Activated CD4-positive, alpha-beta T cell treated with anti-CD3 and anti-CD28 coated beads, Interleukin-2, Interleukin-6, amounts not matched to agents 100 ng/mL and 50 ng/mL, durations not matched to agents 16 hours and 8 hours (primary cell): ENCODE measurements at places on chromosomes 12 and 14.

- DNase-seq = peak; percentile 59
Measured at GRCh38 chr12:45244561-45245343, 28.9 kb downstream of the ANO6 start.

DNA sequence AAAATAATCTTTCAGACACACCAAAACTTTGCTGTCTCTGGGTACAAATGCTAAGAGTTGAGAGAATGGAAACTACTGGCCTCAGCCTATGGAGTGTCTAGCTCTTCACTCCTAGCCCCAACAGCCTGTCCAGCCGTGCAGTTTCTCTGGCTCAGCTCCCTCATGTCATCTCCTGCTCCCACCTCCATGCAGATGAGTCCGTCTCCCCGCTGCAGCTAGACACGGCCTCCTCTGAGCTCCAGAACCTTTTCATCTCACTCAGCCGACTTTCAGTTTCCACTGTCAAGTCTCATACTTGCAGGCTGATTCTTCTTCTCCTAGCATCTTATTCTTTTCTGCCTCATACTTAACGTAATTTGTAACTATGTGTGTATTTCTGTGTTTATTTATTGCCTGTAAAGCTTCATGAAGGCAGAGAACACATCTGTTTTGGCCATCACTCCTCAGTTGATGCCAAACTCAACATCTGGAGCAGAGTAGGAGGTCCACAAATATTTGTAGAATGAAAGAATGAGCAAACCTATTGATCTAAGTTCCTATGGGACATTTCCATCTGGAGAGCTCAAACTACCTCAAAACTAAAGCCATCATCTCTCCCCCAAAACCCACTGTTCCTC, 139.8 kb upstream of the PWP1 start:
- DNase-seq = no peak

- DNase-seq = no peak
Measured at GRCh38 chr12:11158885-11159444, 12.0 kb upstream of the SMIM10L1 start.

DNA sequence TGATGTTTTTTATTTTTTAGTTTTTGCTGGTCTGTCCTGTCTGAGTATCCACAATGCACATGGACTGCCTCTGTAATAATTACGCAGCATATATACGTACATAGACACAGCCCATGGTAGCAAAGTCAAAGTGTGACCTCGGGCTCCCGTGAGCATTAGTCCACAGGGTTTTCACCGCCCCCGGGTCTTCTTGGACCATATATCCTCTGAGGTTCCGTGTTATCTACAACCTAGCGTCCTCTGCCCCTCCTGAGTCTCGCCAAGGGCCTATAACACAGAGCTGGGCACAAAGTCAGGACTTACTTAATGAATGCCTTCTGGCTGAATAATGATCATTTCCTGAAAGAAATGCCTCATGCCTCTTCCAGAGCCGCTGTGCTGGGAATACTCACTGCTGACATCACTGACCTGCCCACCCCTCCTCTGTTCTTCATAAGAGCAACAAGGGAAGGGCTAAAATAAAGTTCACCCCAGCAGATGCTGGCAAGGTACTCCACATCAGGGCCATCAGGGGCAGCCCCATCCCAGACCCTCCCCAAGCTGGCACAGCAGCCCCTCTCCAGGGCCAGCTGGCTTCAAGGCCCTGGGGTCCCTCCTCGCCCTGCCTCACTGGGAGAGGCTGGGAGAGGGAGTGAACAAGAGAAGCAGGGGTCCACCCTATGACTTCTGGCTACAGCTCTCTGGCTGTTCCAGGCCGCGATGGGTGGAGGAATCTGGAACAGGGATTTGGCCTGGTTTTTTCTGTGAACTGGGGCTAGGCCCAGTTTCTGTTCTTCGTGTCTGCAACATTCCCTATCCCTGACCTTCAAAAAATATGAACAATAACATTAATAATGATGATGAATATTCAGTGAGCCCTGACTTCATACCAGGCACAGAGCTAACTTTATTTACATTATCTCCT, 7.9 kb downstream of the HDAC7 start:
- DNase-seq = no peak

DNA sequence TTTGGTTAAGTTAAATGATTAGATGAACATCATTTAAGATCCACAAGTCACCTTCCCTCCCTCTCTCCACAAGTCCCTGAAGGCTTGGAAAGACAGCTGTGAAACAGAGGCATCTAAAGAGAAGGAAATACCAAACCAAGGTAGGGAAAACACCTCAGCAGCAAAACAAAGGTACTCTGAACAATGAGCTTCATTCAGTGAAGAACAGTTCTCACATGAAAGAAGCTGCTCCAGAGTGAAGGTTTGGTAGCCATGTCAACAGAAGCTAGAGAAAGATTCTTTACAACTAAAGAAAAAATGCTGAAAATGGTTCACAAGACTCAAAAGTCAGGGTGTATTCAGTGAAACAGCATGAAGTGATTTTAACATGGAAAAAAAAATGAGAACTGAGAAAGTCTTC, 69.4 kb downstream of the FGD6 start:
- no peak for DNase-seq
